ENCODE measurements at places on chromosomes 5 and 9. TPM values are rescaled to one million over a fixed set of nuclear protein-coding genes. Genes with fewer than 3 reads are reported as not detected.

DNA sequence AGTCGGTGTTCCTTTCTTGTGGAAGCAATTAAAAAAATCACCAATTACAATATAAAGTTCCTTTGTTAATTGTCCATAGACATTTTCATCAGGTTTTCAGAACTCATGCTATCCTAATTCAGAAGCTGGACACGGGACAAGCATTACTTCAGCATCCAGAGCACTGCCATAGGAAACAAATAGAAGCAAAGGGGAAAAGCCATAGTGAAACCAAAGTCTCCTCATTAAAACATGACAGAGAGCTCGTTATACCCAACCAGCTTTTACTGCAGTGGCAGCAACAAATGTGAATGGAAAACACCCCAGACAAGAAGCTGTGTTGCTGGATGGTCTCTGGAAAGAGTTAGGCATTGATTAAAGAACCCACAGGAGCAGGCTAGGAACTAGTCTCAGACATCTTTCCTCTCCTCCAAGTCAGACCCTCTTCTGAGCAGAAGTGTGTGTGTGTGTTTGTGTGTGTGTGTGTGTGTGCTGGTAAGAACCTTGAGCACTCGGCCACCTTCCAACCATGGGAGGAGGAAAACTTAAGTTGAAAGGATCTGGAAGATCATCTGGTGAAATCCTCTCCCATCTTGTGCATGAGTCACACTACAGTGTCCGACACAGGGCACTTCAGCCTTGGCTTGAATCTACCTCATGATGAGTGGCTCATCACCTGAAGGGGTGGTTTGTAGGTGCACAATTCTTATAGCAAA, 162.6 kb upstream of the ADAMTS16 start:
- no peak for DNase-seq

SDHA gene
- total RNA-seq, result 130 TPM

DNA sequence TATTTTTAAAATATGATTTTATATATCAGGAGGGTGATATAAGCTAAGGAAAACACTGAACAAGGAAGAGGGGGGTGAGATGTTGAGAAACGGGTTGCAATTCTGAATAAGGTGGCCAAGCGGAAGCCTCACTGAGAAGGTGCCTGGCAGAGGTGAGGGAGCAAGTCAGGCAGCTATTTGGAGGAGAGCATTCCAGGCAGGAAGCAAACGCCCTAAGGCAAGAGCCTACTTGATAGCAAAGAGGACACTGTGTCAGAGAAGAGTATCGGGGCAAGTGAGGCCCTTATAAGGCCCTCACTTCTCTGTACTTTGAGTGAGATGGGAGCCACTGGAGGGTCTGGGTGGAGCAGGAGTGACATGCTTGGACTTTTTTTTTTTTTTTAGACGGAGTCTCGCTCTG, 8.0 kb upstream of the CTNNA1 start:
- no peak for DNase-seq

SH3TC2 gene
- 0.83 TPM for total RNA-seq

GRCh38 chr9:131349881-131350563, 43.9 kb upstream of the PRRC2B start:
- DNase-seq, result peak; percentile 92

PCDHGB6 gene
- 71.5 TPM for total RNA-seq

DNA sequence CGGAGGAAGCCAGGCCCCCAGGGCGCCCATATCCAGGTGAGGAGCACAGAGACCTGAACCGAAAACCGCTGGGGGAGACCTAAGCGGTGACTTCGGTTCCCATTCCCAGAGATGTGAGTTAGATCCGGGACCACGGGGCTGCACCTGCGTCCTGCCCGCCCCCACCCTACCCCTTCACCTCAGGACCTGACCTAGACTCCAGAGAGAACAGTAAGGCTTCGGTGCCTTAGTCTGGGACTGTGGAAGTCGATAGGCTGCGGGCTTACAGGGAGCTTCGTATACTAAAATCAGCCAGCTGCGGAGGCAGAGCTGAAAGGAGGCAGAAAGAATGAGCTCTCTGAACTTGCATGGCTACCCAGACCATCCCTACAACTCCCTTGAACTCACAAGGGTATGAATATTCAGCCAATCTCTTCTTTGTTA, 518 bp upstream of the FAM13B start:
- no peak for DNase-seq

- DNase-seq, result no peak
These were observed 291.4 kb downstream of the IRX2 start for GRCh38 chr5:2460098-2460497.

DNAI1 gene
- total RNA-seq, result not detected

SPATA31C1 gene
- total RNA-seq, result not detected

DNA sequence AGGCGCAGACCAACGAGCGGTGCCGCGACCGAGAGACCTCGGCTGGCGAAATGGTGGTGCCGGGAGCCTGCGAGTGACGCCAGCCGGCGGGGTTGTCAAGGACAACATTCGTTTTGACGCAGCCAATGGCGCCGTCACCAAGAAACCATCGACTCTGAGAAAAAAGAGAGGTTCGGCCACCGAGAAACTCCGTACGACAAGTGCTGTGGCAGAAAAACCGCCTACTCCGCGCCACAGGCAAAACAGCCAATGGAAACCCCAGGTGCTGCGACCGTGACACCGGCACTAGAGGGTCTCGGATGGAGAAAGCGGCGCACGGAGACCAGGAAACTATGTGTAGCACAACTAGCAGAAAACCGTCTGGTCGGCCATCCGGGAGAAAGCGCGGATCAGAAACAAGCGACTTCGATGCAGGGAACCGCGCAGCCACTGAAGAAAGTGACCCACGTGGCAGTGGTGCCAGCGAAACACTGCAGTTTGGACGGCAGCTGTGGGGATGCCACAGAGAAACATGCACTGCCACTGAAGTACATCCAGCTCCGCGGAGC, 88.8 kb downstream of the ANXA2R start:
- DNase-seq, result no peak

GRCh38 chr5:153130296-153130695, 360.2 kb upstream of the GRIA1 start:
- DNase-seq, result no peak

DNA sequence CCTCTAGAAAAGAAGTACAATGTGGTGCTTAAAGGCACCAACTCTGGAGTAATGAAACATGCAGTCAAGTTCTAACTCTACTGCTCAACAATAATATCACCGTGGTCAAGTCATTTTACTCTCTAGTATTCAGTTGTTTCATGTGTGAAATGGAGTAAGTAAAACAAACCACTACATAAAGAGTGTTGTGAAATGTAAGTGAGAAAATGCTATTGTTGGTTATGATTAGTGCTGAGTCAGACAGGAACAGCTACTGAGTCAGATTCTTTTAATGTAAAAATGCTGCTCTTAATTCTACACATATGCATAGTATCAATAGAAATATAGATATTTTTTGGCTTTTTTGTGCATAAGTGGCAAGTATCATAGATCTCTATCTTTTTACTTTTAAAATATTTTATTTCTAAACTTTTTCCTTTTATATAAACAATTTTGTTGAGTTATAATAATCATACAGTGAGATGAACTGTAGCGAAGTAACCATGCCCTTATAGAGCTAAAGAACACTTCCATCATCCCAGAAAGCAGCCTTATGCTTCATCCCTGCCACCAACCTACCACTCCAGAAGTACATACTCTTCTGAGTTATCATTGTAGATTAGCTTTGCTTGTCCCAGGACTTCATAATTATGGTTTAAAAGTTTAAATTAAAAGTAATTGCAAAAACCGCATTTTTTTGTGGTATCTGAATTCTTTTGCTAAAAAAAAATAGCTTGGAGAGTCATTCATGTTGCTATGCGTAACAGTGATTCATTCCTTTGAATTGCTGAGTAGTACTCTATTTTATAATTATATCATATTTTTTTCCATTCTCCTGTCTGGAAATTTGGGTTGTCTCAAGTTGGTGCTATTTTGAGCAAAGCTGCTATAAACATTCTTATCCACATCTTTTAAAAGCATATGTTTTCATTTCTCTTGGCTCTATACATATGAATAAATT, 548.2 kb upstream of the CLINT1 start:
- no peak for DNase-seq

CHSY3 gene
- total RNA-seq, result 19.7 TPM

- no peak for DNase-seq
These were observed 185.9 kb upstream of the RASA1 start for GRCh38 chr5:87081511-87082372.

GRCh38 chr9:20500101-20500500, 122.2 kb downstream of the MLLT3 start:
- no peak for DNase-seq

DRD1 gene
- not detected for total RNA-seq

DNA sequence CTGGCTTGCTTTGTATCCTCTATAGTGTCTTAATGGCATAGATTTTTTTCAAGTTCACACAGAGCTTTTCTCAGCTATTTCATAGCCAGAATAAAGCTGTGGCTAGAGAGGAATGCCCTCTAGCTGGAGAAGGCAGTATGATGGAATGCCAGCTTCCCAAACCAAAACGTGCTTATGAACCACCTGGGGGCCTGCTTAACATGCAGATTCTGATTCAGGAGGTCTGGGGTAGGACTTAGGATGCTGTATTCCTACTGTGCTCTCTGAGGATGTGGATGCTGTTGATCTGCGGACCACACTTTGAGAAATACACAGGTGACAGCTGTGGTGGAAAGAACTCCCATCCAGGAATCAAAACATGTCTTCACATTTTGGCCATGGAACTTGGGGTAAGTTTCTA, 49.9 kb upstream of the DPYSL3 start:
- no peak for DNase-seq

- DNase-seq, result no peak
These were observed 43.0 kb downstream of the PARP8 start for GRCh38 chr5:50709471-50709870.

MPDZ gene
- 56.1 TPM for total RNA-seq

- no peak for DNase-seq
These were observed 10.9 kb upstream of the MRPS30 start for GRCh38 chr5:44797841-44798240.

SLC34A3 gene
- not detected for total RNA-seq

GRCh38 chr9:123311250-123311752, 42.9 kb upstream of the STRBP start:
- DNase-seq, result no peak

GRCh38 chr5:127088251-127088650, 14.9 kb upstream of the C5orf63 start:
- no peak for DNase-seq

- DNase-seq, result no peak
These were observed 279.7 kb downstream of the GLIS3 start for GRCh38 chr9:4020038-4020754.

MARCHF3 gene
- total RNA-seq, result 34.5 TPM

DNA sequence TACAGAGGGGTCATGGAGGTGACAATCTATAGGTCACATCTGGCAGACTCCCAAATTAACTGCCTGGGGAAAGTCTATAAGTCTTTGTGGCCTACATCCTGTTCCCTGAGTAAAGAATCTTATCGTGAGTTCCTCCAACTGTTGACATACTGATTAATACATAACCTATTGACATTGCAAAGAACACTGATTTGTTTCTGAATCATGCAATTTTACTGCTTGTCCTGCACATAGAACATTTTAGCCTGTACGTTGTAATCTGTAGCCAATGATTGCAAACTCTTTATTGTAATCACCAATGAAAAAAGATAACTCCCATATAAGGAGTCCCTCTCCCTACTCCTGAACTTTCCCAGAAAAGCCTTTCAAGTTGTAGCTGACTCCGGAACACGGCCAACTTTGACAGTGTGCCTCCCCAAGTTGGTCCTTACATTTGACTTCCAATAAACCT, 18.8 kb upstream of the OR2K2 start:
- no peak for DNase-seq

- no peak for DNase-seq
These were observed 35.3 kb downstream of the PFDN1 start for GRCh38 chr5:140267559-140268018.

TICAM2 gene
- total RNA-seq, result 2.8 TPM

DNA sequence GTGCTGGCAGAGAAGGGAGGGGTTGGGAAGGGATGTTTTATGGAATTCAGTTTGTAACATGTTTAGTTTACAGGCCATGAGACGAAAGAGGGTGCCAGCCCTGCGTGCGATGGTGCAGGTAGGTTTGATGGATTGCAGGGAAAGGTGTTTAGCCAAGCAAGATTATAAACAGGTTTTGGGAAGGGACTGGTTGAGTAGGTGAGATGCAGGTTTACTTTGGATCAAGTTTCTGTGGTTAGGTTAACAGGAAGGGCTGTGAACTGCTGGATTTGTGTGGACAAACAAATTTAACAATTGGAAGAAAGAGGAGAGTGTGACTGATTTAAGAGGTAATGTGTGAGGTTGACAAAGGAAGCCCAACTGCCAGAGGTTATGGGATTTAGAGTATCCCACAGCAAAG, 32.6 kb upstream of the GPX3 start:
- no peak for DNase-seq

DNA sequence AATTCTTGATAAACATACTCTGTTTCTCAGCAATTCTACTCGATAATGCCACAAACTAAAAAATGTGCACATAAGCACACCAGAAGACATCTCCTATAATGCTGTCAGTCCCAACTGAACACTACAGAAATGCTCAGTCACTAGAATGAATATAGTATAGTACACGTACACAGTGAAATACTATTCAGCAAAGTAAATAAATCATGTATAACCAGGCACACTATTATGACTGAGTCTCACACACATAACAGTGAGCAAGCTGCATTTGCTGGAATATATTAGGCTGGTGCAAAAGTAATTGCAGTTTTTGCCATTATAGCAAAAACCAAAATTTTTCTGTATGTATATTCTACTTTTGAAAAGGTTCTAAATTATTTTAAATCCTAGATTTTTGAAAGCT, 310.2 kb downstream of the CTNND2 start:
- DNase-seq, result no peak

GRCh38 chr5:2576823-2577222, 174.7 kb downstream of the IRX2 start:
- no peak for DNase-seq

GRCh38 chr5:57246426-57246825, 72.6 kb downstream of the GPBP1 start:
- DNase-seq, result no peak

HMMR gene
- 5.5 TPM for total RNA-seq

ARID3C gene
- total RNA-seq, result not detected

C5orf34 gene
- 1.5 TPM for total RNA-seq

GRCh38 chr5:132674671-132675506, 1.1 kb downstream of the IL4 start:
- DNase-seq, result no peak

DNA sequence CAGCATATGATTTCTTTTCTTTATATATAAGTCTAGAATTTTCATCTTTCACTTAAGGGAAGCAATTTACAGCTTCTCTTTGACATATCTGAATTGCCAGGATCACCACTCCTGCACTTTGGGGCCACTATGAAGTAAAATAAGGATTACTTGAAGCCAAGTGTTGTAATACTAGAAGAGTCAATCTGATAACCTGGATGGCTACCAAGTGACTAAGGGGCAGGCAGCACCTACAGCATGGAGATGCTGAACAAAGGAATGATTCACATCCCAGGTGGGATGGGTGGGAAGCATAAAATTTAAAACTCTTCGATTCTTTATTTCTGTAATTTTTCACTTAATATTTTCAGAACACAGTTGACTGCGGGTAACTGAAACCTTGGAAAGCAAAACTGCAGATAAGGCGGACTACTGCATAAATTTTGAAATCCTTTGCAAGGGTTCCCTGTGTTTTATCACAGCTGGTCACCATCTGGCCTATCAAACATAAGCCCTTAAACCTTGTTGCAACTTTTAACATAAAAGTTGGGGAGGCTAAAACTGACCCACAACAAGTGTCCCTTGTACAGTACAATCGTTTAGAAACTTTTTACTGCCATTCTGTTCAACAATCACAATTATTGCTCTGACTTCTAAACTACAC, 31.2 kb downstream of the NR3C1 start:
- no peak for DNase-seq

GRCh38 chr5:80269991-80270438, 14.2 kb upstream of the SERINC5 start:
- no peak for DNase-seq

RABL6 gene
- 84.7 TPM for total RNA-seq

All from osteocyte (in vitro differentiated cells).